ENCODE measurements at places on chromosomes 16 and 17. TPM values are rescaled to one million over a fixed set of nuclear protein-coding genes. Genes with fewer than 3 reads are reported as not detected.

ATP2A1 gene
- total RNA-seq = 10.3 TPM

RBL2 gene
- 33.4 TPM for total RNA-seq

ARL16 gene
- total RNA-seq = 47.5 TPM

NACA2 gene
- total RNA-seq = not detected

PIGQ gene
- total RNA-seq = 21.0 TPM

ZNF423 gene
- 0.22 TPM for total RNA-seq

TMEM107 gene
- 30.1 TPM for total RNA-seq

MIF4GD gene
- total RNA-seq = 35.2 TPM

SEZ6L2 gene
- 49.3 TPM for total RNA-seq

KRTAP4-9 gene
- total RNA-seq = not detected

SSTR5 gene
- 7.2 TPM for total RNA-seq

DLX3 gene
- not detected for total RNA-seq

DRC7 gene
- total RNA-seq = 0.91 TPM

NOL3 gene
- total RNA-seq = 54.0 TPM

MYH2 gene
- total RNA-seq = not detected

DNAI2 gene
- total RNA-seq = not detected

ZNF205 gene
- total RNA-seq = 17.0 TPM

KRTAP17-1 gene
- total RNA-seq = not detected

KIF2B gene
- not detected for total RNA-seq

TOB1 gene
- 86.0 TPM for total RNA-seq

HSD11B2 gene
- total RNA-seq = 9.7 TPM

PSMC5 gene
- total RNA-seq = 193 TPM

KIFC3 gene
- 31.9 TPM for total RNA-seq

SGCA gene
- total RNA-seq = 0.37 TPM

ZNF174 gene
- total RNA-seq = 8.2 TPM

CDH5 gene
- 0.15 TPM for total RNA-seq

SULT1A4 gene
- total RNA-seq = 7.2 TPM

ETV4 gene
- total RNA-seq = 51.5 TPM

RNF151 gene
- total RNA-seq = 0.30 TPM

KRT14 gene
- not detected for total RNA-seq

ANKRD40 gene
- total RNA-seq = 72.0 TPM

ZFP3 gene
- 0.05 TPM for total RNA-seq

TMEM170A gene
- 34.5 TPM for total RNA-seq

ZP2 gene
- total RNA-seq = not detected

RASL10B gene
- total RNA-seq = 0.15 TPM

WSCD1 gene
- total RNA-seq = 0.15 TPM
